ENCODE measurements at places on chromosomes 1 and 21.

DNA sequence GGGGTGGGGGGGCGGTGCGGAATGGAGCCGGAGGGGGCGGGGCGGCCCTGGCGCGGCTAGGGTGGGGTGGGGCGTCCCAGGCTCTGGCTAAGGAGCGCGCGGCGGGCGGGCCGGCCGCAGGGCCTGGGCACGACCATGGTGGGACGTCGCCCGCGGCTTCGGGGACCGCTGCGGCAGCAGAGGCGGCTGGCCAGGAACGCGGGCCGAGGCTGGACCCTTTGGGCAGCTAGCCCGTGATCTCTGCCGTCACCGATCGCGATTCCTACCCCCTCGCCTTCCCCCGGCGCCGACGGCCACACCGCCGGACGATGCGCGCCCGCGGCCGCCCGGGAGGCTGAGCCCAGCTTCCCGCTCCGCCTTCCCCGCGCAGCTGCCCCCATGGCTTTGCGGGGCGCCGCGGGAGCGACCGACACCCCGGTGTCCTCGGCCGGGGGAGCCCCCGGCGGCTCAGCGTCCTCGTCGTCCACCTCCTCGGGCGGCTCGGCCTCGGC lies at the start of gene MAP3K21:
MAP3K21 (plus strand) TSS at position 74 of the 491 bp plus-strand sequence; CDS start at position 379, 305 bp downstream.
- no peak for DNase-seq

DNA sequence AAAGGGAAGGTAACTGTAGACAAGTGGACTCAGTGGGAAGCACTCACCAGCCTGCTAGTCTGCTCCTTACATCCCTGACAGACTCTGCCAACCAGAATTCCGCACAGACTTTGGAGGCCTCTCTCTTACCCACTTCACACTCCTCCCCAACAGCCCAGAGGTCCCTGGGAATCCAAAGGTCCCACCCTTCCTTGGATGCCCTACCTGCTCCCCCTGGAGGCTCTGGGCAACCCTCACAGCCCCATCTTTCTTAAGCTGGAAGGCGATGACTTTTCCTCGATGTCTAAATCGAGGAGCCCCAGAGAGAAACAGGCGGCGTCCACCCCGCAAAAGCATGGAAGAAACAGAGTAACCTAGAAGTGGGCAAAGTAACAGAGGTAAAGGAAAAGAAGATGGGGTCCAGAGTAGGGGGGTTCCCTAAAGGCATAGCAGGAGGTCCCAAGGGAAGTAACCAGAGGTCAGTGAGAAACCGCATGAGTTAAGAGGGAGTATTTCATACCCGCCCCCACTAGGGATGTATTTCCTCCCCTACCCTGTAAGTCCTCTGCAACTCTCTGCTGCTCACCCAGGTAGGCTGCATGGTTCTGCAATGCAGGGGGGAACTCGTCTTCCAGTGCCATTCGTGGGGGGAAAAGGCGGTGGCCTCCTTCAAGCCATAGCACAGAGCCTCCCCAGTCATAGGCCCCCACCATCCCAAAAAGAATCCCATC lies 8.4 kb downstream of the ITGA10 start:
- no peak for DNase-seq

DNA sequence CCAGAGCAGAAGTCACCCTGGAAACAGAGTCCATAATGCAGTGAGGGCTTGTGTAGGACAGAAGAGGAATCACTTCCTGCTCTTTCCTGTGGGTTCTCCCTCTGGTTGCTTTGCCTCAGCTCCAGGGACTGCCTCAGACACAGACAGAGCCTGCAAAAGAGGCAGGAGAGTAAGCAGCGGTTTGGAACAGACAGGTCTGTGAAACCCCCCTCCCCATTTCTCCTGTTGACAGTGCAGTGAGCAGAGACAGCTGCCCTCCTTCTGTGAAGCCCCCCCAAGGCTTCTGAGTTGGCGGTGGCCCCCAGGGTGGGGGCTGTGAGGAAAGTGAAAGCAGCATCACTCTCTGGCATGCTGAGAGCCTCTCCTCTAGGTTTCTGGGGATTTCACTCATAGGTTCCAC lies 53.0 kb downstream of the MAB21L3 start:
- no peak for DNase-seq

- DNase-seq: no peak
Measured at GRCh38 chr1:46067652-46068051, 64.8 kb downstream of the PIK3R3 start.

- DNase-seq: no peak
Measured at GRCh38 chr1:65467536-65467935, 47.1 kb downstream of the LEPR start.

DNA sequence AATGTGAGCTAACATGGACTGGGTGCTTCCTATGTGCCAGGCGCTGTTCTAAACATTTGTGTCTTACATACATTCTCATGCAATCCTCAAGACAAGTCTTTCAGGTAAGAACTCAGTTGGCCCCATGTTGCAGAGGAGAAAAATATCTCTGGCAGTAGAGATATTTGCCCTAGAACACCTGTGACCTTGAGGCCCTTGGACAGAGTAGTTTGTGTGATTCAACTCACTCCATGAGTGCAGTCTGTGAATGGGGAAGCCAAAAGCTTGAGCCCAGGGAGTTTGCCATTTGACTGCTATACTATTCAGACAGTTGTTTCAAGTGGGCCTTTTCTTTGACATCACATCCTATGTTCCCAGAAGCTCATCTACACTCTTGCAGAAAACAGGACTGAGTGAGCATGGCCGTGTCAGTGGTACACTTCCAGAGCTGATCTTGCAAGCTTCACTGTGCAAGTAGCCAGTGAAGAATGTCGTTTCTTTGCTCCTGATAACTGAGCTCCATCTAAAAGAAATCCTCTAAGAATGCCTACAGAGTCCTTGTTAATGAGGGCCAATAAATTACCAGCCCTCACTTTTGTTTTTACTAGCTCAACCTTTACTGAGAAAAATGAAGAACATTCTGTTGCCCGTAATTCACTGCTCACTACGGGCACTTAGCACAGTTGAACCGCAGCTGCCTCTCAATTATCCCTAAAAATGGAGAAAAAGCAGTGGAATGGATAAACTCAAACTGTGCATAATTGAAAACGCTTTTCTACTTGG lies 98.7 kb upstream of the C8B start:
- no peak for DNase-seq

DNA sequence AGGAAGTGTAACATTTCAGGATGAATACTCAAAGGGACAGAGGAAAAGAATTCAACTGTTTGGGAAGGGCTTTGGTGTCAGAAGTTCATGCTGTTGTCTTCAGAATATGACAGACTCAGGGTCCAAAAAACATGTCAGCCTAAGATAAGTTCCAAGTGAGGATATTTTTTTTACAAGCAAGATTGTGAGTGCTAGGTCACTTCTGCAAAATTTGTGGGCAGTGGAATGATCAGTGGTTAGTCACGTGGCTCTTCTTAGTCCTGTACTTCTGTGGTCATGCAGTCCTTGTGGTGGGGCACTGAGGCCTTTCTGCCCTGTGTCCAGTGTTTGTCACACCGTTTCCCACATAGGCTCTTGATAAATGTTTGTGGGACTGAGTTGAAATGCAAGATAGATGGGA lies 5.2 kb downstream of the RGL1 start:
- DNase-seq: no peak

DNA sequence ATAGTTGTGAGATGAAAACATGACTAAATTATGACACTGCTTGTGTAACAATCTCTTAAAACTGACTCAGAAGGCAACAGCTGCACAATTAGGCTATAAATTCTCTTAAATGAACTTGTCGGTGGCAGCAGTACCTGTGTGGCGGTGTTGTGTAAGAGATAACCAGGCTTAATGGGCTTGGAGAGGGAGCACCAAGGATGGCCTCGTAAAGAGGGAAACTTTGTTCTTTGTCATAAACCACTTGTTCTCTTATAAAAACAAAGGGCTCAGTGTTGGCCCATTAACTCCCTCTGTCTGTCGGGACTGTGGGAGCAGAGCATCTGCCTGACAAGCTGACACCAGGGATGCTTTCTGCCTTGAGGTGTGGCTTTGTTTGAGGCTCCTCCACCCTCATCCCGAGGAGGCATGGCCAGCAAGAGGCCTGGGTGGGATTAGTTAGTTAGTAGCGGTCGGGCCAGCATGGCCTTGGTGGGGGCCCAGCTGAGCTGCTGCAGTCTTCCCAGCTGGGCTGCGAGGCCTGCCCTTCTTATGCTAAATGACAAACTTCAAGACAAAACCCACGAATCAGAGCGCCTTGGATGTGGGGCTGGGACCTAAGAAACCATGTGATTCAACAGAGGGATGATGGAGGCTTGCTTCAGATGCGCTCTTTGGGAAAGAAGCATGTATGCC lies 171.4 kb downstream of the CAMTA1 start:
- no peak for DNase-seq

DNA sequence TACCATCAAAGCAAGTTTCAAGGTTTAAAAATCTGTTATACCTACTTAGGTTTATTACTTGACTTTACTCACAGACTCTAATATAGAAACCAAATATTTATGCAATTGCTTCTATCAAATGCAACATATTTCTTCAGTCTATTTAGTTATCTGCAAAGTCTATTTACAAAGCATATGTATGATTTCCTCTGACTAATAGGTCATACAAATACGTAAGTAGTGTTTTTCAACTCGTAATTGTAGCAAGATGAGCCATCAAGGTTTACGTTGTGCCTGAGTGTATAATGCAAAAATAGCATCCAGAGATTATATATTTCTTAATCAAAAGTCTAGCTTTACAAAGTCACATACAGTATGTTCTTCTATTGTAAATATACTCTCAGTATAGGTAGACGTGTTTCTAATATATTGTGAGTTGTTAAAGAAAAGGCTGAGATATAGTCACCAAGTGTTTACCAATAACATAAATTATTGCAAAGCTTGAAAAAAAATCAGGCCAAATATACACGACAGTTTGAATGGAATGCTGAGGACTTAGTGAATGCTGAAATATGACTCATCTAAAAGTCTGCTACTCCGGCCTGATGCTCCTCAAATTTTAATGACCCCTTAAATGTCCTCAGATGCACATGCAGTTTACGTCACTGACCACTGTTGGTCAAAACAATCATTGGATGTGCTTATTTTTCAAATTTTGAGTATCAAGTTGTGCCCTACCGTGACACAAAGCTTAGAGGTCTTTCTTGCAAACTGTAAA lies 48.4 kb downstream of the ADAMTS5 start:
- DNase-seq: no peak

DNA sequence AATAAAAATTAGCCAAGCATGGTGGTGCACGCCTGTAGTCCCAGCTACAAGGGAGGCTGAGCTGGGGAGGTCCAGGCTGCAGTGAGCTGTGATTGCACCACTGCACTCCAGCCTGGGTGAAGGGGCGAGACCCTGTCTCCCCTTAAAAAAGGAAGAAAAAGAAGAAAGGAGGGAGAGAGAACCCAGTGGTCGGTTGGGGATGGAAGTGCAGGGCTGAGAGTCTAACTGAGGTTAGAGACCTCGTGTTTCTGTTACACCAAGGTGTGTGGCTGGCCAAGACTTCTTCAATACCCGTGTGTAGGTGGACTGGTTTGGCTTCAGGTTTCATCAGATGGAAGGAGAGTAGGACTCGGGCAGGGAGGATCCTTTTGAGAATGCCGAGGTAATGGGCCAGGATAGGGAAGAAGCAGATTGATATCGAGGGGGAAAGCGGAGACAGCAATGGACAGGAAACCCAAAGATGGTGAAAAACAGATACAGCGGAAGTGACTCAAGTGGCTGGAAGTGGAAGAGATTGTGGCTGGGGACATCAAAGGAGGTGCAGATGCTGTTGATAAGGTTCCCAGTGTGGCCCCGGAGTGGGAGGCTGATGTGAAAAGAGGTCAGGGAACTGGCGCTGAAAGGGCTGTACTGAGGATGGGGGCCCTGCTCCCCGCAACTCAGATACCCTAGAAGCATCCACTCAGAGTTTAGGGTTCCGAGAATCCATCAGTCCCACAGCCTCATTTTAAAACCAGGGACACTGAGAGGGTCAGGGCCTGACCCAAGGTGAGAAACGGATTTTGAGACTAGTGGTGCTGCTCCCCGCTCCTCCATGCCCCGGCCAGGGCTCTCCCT lies 681 bp upstream of the UBXN10 start:
- DNase-seq: no peak

GRCh38 chr1:246454655-246455054 lies 52.4 kb downstream of the SMYD3 start:
- DNase-seq: no peak

DNA sequence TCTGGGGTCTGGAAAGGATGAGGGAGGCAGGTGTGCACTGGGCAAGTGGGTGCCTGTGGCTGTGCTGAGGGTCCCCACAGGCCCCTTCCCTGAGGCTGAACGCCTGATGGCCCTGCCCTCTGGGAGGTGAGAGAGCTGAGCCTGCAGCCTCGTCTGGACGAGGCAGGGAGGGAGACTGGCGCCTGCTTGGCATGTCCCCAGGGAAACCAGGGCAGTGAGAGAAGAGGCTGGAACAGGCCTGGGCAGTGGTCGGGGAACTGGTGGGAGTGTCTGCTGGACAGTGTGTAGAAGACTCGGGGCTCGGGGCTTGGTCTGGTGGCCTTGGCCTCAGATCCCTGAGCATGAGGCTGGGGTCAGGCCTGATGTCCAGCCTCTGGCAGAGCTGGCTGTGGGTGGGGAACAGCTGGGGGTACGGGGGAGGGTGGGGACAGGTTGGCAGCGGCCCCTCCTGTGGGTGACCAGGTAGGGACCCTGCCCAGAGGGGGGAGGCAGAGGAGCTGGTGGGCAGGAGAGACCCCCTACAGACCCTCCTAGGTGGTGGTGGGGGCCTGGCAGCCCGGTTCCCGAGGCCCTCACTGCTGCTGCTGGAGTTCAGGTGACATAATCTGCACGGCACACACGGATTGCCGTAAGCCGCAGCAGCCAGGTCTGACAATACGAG lies 30.8 kb upstream of the PLCH2 start:
- no peak for DNase-seq

- no peak for DNase-seq
Measured at GRCh38 chr1:218209351-218209861, 75.7 kb upstream of the RRP15 start.

DNA sequence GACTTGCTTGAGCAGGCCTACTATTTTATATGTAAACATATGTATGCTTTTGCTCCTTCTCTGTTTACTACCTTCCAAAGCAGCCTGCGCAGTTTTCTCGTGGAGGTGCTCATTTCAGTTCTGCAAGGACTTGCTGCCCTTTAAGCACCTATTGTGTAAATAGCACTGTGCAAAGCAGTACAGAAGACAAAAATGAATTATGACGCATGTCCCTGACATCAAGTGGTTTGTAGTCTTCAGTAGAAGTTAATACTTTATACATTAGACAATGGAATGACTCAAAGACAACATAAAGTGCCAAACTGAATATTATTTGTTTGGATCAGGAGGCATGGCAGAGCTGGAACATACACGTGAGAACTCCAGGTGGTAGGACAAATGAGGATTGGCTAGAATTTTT lies 611.7 kb downstream of the LMO4 start:
- no peak for DNase-seq

GRCh38 chr1:151867321-151867720 lies 13.8 kb upstream of the THEM5 start:
- no peak for DNase-seq

DNA sequence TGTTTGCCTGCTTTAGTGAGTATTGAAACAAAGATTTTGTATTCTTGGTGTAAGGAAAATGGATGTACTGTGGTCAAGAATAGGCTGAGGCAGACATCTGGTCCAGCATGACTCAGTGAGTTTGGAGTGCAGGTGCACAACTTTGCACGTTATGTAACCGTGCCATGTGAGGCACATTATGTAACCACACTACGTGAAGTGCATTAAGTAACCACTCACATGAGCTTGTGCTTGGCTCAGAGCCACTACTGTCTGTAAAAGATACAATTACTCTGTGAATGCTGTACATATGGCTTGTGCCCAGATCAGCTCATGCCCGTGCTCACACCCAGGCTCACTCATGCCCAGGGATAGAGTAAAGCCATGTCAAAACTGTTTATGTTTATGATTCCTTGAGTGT lies 216.8 kb downstream of the CTH start:
- DNase-seq: no peak
